GM23248 (cell line): ENCODE measurements at places on chromosomes 16 and 17. TPM values are rescaled to one million over a fixed set of nuclear protein-coding genes. Genes with fewer than 3 reads are reported as not detected.
A peak's percentile ranks its signal among the peaks of the same experiment; 100 is the strongest.

GRCh38 chr17:19305761-19306159 lies 56.8 kb downstream of the B9D1 start:
- DNase-seq: no peak

DNA sequence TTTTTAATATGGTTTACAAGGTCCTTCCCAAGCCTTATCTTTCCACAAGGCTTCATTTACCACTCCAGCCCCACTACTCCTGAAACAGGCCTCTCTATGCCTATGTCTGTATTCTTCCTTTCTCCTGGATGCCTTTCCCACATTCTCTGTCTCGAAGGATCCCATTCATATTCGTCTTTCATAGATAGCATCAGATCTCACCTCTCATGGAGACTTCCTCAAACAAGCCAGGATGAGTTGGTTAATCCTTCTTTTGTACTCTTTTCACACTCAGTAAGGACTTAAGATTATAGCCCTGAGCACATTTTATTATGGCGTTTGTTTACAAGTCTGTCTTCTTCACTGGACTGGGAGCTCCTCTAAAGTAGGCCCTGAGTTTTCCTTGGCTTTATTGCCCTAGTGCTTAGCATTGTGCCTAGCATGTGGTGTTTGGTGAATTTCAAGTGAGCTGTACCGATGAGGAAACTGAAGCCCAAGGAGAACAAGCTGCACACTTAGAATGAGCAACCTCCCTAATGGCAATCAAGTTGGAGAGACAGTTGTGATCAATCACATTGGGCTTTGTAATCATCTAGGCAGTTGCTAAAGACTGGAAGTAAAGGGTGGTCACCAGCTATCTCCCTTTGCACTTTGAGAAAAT lies 10.0 kb upstream of the TBX4 start:
- DNase-seq: no peak

- DNase-seq: no peak
Observed at GRCh38 chr16:15975172-15975571, 25.8 kb downstream of the ABCC1 start.

Gene TOM1L1
- total RNA-seq: 3.8 and 13.1 TPM in 2 replicates

- no peak for DNase-seq
Observed at GRCh38 chr16:75660726-75661302, 13.2 kb downstream of the TERF2IP start.

- DNase-seq: peak; percentile 88
Observed at GRCh38 chr17:1438593-1439083, 17.4 kb downstream of the CRK start.

Gene SCNN1G
- total RNA-seq: not detected in 2 replicates

DNA sequence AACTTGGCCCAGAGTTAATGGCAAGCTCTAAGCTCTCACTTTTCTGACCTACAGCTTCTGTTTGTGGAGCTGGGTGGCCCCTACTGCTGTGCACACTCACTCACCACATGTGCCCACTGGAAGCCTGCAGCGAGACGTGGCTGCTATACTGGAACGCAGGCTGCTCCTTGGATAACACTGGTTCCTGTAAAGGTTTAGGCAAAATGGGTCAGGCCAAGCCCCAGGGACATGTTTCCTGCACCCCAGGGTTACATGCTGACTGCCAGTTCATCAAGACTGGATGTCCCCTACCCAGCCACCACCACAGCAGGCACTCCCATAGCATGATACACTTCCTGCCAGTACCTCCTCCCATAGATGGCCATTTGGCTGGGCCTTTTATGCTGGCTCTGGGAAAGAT lies 8.3 kb downstream of the POLDIP2 start:
- DNase-seq: no peak

GRCh38 chr17:62572888-62573401 lies 54.5 kb upstream of the MRC2 start:
- DNase-seq: peak; percentile 39

GRCh38 chr17:75636381-75637142 lies 3.3 kb downstream of the SMIM5 start:
- no peak for DNase-seq

- DNase-seq: no peak
Observed at GRCh38 chr17:28598389-28598788, 436 bp downstream of the SPAG5 start.

Gene CHST4
- total RNA-seq: not detected in 2 replicates

GRCh38 chr17:78958641-78959127 lies 21.0 kb downstream of the LGALS3BP start:
- peak; percentile 33 for DNase-seq

GRCh38 chr17:59369031-59369975 lies 37.8 kb downstream of the YPEL2 start:
- peak; percentile 52 for DNase-seq

Gene BTBD17
- total RNA-seq: not detected in 2 replicates

GRCh38 chr17:27535975-27536374 lies 79.7 kb downstream of the KSR1 start:
- peak; percentile 12 for DNase-seq

DNA sequence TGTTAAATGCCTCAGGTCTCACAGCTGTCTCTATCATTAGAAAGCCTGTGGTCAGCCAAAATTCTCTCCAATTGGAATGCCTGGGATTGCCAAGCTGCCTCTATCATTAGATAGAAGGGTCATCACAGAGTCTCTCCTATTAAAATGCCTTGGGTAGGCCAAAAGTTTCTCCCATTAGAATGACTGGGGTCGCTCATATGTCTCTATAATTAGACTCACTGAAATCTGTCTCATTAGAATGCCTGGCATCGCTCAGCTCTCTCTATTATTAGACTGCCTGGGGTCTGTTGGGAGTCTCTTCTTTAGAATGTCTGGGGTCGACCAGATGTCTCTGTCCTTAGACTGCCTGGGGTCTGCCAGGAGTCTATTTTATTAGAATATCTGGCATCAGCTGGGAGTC lies 2265.1 kb downstream of the TP53TG3F start:
- DNase-seq: no peak

DNA sequence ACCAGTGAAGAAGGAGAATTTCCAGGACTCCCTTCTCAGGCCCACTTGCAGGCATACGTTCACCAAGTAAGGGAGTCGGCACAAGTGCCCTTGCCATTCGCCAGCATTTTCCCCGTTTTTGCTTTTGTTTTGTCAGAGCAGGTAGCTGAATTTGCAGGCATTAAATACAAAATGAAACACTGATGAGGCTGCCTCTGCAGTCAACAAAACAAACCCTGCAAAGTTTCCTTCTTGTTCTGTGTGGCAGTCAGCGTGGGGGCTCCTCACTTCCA lies 7.8 kb downstream of the GLOD4 start:
- DNase-seq: no peak

- DNase-seq: peak; percentile 2
Observed at GRCh38 chr17:20706751-20707373, 127.3 kb downstream of the CDRT15L2 start.

- DNase-seq: no peak
Observed at GRCh38 chr16:74748616-74749026, 26.0 kb downstream of the FA2H start.

- no peak for DNase-seq
Observed at GRCh38 chr16:69621225-69621624, 55.5 kb downstream of the NFAT5 start.

GRCh38 chr17:14997290-14997689 lies 267.8 kb downstream of the PMP22 start:
- no peak for DNase-seq

Gene TELO2
- 24.7 and 29.3 TPM in 2 replicates for total RNA-seq

Gene RNU2-1
- total RNA-seq: not detected in 2 replicates

DNA sequence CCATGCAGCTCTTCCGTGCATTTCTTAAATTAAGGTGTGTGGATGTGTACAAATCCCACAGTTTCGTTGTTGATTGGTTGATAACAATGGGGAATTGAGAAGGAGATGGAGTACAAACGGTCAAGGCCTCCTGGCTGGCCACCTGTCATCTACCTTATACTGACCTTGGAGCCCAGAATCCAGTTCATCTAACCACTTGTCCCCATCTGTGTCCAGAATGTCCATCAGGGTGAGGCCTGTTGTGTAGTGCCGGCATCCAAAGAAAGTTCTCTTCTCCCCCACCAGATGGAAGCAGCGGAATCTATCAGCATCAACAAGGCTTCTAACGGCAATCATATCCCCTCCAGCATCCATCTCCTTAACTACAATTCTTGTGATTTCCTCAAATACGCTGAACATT lies 1.5 kb downstream of the GSDMB start:
- DNase-seq: no peak

- no peak for DNase-seq
Observed at GRCh38 chr17:46117850-46118696, 75.2 kb downstream of the KANSL1 start.

Gene CCT6B
- total RNA-seq: 2.2 and 2.9 TPM in 2 replicates

Gene CHST5
- 0.25 TPM in 1 of 2 replicates, not detected in the other for total RNA-seq

Gene TMEM208
- total RNA-seq: 24.9 and 53.8 TPM in 2 replicates

DNA sequence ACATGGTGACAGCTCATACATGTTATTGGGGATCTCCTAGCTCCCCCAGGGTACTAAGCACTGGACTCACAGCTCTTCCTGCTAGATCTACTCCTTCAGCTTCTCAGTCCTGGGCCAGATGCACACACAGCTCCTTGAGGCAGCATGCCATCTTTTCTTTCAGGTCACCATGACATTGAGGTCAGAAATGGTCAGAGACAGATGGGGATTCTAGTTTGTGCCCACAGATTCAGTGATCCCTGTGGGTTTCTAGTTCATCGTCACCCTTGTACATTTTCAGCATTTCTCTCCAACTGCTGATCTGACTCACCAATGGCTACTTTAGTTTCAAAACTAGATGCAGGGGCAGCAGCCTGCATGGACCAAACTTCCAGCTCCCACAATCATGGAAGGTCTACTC lies 560.7 kb upstream of the PSMD7 start:
- DNase-seq: no peak

DNA sequence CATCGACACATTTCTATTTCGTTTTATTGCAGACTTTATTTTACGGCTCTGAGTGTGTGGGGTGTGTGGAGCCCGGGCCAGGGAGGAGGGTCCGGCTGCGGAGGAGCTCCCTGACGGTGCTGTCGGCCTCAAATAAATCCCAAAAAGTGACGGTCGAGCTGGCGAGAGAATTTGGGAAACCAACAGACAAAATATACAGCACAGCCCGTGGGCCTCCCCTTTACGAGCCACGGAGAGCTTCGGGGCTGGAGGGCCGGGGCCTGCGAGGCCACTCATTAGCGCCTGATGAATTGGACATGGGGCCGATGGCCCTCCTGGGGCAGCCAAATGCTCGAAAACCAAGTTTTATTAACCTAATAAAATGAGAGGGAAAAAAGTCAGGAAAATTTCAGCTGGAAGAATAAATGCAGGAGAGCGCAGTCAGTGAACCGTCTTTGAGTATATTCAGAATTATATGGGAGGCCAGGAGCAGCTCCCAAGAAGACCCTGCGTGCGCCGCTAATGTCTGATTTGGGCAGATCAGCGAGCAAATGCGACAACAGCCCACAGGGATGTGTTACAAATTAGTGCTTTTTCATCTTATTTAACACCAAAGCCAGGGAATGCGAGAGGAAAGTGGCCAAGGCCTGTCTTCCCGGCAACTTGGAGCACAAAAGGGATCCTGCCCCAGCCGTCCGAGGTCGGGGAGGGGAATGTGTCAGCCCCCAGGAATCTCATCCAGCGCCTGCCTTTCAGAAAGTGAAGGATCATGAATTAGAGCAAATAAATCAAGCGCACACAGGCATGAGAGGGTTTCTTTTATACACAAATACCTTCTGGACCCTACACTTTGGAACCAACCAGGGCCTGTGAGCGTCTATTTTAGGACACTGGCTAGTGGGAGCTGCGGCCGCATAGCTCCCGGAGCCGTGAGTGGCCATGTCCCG lies 249.1 kb downstream of the C16orf95 start:
- DNase-seq: no peak

DNA sequence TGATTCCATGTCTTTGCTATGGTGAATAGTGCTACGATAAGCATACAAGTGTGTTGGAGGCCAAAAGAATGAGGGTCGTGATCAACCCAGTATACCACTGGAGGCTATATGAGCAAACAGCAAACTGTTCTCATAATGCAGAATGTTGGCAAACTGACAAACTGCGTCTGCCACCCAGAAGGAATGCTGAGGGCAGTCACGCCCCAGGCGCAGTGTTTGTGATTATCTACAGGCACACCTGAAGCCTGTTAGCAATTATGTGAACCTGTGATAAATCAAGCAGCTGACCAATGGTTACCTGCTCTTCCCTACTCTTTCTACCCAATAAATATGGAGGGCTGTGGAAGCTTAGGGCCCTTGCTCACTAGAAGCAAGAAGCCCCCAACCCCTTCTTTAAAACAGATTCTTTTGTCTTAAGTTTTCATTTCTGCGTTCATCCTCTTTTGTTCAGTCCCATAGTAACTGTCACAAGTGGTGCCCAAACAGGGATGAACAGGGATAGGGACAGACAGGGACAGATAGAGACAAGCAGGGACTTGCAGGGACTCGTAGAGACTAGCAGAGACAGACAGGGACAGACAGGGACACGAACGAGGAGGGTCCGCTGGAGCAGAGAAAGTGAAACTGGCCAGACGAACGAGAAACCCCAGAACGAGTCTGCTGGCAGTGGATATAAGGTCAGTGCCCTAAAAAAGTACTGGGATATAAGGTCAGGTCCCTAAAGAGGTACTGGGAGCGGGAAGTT lies 25.1 kb downstream of the CD300LG start:
- DNase-seq: no peak

Gene ZNF629
- 12.2 and 19.3 TPM in 2 replicates for total RNA-seq

GRCh38 chr17:60423865-60424264 lies 1.6 kb downstream of the CHCT1 start:
- no peak for DNase-seq

- DNase-seq: peak; percentile 56
Observed at GRCh38 chr17:47733047-47733673, at the start of gene TBX21. Gene TBX21 (plus strand): TSS chr17:47733236. CDS start chr17:47733455, 219 bp downstream.

DNA sequence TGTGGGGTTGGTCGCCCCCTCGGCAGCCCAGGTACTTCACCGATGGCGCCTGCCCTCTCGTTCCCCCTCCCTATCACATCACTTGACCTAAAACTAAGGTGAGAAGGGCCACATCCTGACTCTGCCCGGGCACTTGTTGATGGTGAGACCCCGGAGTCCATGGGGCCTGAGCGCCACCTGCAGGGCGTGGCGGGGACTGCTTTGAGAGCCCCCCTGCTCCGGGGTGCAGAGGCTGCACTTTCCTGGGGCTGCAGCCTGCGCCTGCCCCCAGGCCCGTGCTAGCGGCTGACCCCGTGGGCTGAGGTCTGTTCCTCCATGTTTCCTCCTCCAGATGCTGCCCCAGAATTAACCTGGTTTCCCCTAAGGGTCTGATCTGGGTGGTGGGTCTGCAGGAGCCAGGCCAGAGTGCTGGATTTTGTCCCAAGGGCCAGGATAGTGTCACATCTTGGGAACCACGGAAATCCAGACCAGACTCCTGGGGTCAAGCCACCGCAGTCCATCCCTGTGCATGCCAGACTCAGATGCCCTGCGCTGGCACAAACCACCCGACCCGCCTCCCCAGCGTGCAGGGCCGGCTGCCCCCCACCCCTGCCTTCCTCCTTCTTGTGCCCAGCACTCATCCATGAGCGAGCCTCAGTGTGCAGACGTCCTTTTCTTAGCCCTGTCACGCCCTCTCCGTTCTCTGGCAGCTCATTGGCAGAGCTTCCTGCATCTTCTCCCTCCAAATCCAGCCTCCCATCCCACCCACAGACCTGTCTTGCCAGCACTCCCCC lies 2.7 kb downstream of the NDUFAF8 start:
- peak; percentile 57 for DNase-seq
